ENCODE measurements at places on chromosomes 7 and 10.

GRCh38 chr7:40644454-40645188, 509.8 kb downstream of the SUGCT start:
- no peak for DNase-seq

DNA sequence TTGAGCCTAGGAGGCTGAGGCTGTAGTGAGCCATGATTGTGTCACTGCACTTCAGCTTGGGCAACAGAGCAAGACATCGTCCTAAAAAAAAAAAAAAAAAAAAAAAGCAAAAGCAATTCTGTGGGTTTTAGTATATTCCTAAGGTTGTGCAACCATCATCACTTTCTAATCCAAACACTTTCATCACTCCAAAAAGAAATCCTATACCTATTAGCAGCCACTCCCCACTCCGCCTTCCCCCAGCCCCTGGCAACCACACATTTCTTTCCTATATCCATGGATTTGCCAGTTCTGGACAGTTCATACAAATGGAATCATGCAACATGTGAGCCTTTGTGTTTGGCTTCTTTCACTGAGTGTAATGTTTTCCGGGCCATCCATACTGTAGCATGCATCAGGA, 20.4 kb downstream of the ZAN start:
- DNase-seq = no peak

GRCh38 chr7:141208539-141208938, 134.7 kb downstream of the TMEM178B start:
- DNase-seq = no peak

DNA sequence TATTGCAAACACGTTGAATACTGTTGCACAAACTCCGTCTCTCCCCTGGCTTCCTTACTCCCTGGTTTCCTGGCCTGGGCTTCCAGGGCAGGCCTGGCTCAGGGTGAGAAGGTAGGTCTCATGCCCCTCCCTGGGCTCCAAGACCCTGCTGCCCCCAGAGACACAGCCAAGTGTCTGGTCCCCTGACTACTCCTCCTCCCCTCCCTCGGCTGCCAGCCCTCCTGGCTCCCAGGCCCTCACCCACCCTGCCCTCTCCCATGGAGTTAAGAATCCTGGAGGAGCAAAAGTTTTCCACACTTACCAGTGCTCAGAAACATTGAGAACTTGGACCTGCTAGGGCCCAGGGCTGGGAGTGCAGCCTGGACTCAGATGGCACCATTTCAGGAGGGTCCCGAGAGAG, 47.2 kb upstream of the RABGEF1 start:
- no peak for DNase-seq

DNA sequence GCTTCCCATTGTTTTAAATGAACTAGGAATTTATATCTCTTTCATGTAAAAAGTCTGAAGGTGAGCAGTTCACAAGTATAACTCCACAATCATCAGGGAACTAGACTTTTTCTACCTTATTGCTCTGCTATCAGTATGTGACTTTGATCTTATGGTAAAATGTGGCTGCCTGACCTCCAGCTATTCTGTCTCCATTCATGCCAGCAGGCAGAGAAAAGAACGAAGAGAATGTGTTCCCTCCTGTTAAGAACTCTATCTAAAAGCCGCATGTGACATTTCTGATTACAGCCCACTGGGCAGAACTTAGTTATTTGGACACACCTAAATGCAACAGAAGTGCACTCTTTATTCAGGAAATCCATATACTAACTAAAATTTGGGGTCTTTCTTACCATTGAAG, 102.8 kb upstream of the MBL2 start:
- DNase-seq = no peak

Data from CD8-positive, alpha-beta memory T cell (primary cell).